ENCODE measurements at places on chromosomes 11 and 22.

DNA sequence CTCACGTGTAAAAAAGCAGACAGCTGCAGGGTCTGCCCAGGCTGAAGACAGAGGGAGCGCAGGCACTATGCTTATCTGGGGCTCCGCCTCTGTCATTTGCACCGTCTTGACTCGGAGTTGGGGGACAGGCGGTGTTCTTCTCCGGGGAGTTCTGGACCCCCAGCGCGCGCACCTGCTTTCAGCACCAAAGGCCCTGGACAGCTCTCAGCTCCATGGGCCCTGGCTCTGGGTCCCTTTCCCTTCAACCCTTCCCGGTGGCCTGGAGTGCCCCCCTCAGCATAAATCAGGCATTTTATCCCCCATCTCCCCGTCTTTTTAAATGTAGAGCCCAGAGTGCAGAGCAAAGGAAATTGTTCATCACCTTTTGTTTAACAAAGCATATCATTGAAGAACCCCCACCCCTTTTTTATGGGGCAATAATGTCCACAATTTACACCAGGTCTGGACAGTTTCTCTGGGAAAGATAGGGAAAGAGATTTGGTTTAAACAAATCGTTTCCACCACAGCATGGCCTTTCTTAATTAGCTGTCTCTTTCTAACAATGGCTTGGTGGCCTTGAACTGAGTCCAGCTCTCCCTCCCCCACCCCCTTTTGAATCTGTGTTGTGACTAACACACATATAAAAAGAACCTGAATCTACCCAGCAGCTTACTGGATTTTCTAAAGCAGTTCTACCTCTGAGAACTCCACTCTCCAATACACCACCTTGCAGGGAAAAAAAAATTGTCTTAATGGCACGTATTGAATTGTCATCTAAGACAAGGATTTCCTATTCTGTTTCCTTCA is 1.7 kb downstream of the SEZ6L start:
- no peak for DNase-seq

- DNase-seq: peak; percentile 65
These were observed 7.6 kb upstream of the MICAL2 start for GRCh38 chr11:12102588-12103410.

DNA sequence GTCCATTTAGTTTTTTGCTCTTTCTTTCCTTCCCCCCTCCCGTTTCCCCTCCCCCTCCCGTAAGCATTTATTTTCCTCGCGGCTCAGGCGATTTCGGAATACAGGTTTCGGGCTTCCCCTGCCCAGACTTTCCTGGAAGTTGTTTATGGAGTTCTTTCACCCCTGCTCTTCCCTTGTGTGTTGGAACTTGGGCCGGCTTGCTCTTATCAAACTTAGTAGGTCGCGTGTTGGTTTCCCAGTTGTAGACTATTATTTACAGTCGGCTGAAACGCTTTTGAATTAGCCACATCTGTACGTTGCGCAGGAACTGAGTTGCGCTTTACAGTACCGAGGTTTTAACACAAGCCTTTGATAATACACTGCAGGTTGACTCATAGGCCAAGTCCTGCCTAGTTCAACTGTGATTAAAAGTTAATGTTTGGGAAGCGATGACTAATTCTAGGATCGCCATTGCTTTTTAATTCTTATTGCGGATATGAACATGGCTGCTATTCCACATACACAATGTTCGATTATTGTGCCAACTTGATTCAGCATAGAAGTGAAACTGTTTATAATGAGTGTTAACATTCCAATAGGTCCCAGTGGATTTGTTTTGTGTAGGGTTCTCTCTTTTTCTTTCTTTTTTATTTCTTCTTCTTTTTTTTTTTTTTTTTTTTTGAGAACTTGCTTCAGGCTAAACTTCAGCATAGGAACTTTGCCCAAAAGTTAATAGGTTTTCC is 1.7 kb downstream of the YAP1 start:
- DNase-seq: peak; percentile 79

- DNase-seq: no peak
These were observed 40.3 kb upstream of the E2F8 start for GRCh38 chr11:19281041-19281440.

DNA sequence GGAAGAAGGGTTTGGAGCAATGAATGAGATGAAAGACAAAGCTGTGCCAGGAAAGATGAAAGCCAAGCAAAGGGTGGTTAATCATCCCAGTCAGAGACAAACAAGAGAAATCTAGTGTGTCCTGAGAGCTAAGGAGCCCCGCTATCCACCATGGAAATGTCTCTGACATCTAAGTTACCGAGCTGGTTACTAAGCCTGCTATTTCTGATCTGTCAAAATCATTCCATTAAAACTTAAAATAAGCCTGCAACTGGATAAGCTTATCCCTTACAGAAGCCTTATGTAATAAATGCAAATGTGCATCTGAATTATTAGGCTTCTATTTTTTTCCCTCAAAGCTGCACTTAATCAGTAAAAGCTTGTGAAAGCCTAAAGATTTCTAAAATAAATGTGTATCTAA is 22.1 kb upstream of the SESN3 start:
- no peak for DNase-seq

DNA sequence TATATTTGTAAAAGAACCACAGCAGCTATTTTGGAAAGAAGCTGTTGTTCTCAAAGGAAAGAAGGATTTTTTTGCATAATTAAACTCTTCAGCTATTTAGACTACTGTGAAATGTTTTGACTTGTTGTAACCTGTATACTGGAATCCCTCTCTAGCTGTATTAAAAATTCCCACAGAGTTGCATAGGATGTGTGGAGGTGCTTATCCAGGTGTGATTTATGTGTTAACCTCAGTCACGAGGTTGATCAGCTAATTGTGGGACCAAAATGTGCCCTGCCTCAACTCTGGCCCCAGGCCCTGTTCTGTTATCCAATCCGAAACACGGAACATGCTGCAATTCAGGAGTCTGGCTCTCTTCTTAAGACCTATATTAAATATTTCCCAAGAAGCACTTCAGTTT is 70.1 kb downstream of the LIF start:
- DNase-seq: no peak

DNA sequence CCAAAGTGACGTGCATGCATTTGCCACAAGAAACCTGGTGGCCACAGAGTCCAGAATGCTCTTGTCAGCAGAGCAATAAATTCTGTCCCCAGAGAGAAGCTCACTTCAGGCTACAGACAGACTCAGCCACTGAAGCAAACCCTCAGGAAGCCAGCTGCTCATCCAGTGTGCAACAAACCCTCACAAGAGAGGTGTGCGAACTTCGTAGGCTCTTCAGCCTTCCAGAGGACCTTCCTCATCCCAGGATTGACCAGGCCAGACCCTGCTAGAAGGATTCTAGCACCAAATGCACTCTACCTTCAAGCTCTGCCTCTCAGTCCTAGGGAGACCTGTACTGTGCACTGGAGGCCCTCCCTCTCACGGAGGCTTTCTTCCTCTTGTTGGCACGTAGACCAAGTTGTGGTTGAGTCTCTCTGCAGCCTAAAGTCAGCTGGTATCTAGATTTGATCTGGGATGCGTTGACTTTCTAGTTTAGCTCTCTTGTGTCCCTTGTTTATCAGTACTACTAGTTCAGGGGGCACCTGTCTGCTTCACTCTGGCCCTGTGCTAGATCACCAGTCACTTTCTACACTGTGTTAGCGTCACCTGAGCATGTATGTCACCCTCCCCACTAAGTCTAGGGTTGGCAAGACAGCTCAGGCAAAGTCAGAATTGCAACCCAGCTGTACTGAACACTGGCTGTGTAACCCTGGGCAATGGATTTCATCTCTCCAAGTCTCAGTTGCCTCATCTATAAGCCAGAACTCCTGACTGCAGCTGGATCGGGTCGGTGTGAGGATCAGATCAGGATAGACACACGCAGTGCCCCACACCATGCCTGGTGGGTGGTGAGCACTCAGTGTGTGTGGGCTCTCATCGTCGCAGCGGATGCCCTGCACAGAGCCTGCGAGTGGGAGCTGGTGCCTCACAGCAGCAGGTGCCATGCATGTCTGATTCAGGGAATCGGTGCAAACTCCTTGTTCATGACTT is 22.1 kb upstream of the TMPRSS13 start:
- DNase-seq: no peak

- no peak for DNase-seq
These were observed 3.5 kb upstream of the AMPD3 start for GRCh38 chr11:10451426-10452116.

DNA sequence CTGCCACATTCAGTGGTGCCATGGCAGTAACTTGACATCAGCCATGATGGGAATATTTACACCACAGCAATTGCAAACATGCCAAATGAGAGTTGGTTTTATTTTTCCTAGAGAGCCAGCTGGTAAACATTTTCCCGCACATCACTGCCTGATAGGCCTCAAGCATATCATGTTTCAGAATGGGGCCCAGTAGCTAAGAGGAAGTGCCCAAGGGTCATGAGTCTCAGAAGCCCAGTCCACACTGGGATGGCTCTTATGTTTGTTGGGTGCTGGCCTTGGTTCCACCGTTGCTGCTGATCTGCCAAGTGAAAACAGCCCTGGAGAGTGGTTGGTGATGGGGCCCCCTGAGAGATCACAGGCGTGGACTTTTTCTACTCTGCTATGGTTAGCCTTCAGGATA is 64.3 kb upstream of the NAV2 start:
- peak; percentile 34 for DNase-seq

GRCh38 chr22:38066381-38067027 is 9.3 kb downstream of the PICK1 start:
- no peak for DNase-seq

GRCh38 chr11:71971680-71972079 is 27.0 kb upstream of the IL18BP start:
- no peak for DNase-seq

GRCh38 chr11:111540114-111540936 is at the start of gene LAYN:
TSS of gene LAYN (plus strand) at chr11:111540720. CDS start at chr11:111540844, 124 bp downstream.
- no peak for DNase-seq

- DNase-seq: no peak
These were observed 6.1 kb downstream of the MUC5B start for GRCh38 chr11:1228921-1229451.

DNA sequence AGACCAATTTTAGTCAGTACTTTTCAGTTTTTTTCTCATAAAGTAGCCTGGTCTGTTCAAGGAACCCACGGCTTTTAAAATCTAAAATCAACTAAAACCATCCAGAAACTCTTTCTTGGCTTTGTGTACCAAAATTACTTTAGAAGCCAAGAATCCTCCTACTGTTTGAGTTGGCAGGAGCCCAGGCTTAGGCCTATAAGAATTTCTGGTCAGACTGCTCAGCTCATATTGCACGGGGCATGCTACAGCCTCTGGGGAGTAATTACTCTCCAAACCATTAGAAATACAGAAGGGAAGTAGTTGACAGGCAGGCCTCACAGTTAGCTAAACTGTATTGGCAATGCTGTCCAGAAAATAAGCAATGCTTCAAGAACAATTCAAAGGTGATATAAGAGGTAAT is 1862.9 kb upstream of the RAG2 start:
- peak; percentile 93 for DNase-seq

DNA sequence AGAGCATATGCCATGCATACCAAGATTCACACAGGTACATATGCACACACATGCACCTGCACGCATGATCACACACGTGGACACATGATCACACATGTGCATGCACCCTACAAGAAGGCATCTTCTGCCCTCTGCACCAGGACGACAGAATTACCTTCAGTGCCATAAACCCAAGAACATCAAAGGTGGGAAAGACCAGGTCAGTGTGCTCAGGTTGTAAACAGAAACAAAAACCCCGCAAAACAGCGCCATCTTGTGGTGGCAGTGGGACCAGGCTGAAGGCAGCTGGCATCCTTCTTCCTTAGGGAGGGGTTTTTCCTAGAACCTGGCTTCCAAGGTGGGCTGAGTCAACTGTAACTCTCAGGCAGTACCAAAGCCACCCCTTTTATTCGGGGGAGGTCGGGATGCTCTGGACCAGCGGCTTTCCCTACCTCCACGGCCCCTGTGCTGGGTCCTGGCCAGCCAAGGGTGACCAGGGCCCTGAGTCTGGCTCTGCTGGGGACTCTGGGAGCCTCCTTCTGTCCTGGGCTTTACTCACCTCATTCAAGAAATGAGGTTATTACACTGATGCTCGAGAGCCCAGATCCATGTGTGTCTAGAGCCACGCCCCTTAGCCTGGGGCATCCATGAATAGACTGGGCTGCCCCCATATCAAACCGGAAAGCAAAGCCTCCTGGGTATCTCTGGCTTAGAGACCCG is 69.4 kb upstream of the FGF3 start:
- peak; percentile 64 for DNase-seq

- DNase-seq: no peak
These were observed 7.5 kb downstream of the MALAT1 start for GRCh38 chr11:65506290-65506771.

DNA sequence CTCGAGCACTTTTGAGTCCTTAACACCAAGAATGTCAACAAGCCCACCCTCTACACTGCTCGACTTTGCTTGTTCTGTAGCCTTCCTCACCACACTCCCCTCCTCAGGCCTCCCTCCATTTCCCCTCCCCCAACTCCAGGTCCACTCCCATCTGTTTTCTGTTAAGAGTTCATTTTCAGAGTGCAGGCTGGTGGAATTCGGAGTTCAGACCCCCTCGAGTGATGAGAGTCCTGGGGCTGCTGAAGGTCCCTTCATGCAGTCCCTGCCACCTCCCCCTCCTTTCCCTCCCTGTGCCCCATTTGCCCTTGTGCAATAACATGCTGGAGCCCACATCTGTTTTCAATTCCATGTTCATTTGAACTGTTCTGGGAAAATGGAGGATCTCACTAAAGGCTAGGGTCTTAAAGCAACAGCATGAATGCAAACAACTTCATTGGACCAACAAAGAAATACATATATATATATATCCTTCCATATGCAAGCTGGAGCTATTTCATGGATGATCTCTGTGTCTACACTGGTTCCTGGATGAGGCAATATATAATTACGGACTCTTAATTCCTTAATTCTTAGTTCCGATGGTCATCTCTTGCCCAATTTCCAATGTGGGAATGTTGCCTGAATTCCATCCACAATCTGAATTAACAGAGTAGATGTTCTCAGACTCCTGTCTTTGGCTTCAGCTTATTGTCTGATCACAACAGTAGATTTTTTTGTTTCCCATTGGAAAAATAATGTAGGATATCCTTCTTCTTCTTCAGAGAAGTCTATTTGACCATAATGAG is 340.4 kb downstream of the ETS1 start:
- DNase-seq: peak; percentile 46

- no peak for DNase-seq
These were observed 50.6 kb downstream of the SGSM3 start for GRCh38 chr22:40421082-40421350.

- no peak for DNase-seq
These were observed 20.5 kb upstream of the SLC17A6 start for GRCh38 chr11:22317656-22318055.

DNA sequence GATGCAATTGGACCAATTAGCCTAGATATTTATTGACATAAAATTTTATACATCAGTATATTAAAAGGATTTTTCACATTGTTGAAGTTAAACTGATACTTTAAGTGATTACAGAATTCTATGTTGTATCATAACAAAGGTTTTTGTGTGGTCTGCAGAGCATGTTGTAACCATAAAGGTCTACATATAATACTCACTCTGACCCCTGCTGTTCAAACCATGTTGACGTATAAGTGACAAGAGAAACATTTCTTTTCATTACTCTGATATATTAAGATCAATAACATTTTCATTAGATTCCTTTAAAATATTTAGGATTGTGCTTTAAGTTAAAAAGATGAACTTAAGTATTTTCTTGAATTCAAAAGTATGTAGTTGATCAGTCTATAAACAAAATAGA is 63.9 kb downstream of the GAS2 start:
- peak; percentile 33 for DNase-seq

Data from choroid plexus epithelial cell (primary cell).